ENCODE measurements at places on chromosomes 1 and 21. TPM values are rescaled to one million over a fixed set of nuclear protein-coding genes. Genes with fewer than 3 reads are reported as not detected.

DNA sequence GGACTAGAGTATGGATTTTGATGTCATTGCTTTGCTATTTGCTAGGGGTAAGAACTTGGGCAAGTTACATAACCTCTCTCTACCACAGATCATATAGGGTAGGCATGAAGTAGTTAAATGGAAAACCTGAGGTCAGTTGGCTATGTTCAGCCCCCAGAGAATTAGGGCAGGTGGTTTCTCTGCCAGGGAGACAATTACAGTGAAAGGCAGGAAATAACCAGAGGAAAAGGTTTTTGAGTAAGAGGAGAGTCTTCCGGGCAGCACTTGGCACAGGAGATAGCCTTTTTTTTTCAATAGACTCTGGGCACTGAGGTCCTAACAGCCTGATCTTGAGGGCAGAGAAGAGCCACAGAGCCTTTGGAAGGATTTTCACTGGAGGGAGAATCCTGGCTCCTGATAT is 16.7 kb upstream of the SERBP1 start:
- no peak for DNase-seq

DNA sequence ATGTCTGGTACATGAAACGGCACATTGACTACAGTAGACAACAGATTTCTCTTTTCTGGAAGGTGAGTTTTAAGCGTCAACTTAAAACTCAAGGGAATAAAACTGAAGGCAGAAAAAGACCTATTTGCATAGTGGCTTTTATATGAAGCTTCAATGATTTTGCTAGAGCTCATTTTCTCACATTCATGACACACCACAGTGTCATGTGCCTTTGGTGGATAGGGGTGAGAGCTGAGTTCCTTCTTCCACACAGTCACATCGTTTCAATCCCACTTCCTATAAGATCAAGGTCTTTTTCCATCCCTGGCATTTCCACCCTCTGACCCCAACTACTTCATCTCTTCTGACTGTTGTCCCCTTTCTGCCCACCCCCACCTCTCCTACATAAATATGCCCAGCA is 31.0 kb downstream of the IL12RB2 start:
- DNase-seq = no peak

- DNase-seq = no peak
Observed at GRCh38 chr1:107940701-107941100, 24.3 kb downstream of the VAV3 start.

GRCh38 chr1:27960762-27961645 is 1.2 kb downstream of the XKR8 start:
- no peak for DNase-seq

DNA sequence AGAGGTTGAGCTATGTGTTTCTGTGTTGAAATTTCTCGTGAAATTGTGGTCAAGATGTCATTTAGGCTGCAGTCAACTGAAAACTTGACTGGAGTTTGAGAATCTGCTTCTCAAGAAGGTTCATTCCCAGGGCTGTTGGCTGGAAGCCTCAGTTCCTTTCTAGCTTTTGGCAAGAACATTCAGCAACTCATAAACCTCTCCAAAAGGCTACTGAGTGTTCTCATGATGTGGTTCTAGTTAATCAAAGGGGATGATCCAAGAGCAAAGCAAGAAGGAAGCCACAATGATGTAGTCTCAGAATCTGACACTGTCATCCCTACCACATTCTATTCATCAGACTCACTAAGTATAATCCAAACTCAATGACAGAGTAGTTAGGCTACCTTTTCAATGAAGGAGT is 66.6 kb downstream of the SPATA6 start:
- DNase-seq = no peak

Gene LRRC53
- not detected for total RNA-seq

Gene AQP10
- total RNA-seq = 0.27 TPM

Data from left ventricle myocardium superior (tissue), 1 donor.